GM23248 (cell line): ENCODE measurements at places on chromosomes 4 and X.
A peak's percentile ranks its signal among the peaks of the same experiment; 100 is the strongest.

GRCh38 chr4:6241062-6241845, 28.4 kb upstream of the WFS1 start:
- no peak for DNase-seq

- DNase-seq, result peak; percentile 49
These were observed 21.1 kb upstream of the PAPSS1 start for GRCh38 chr4:107740950-107741701.

DNA sequence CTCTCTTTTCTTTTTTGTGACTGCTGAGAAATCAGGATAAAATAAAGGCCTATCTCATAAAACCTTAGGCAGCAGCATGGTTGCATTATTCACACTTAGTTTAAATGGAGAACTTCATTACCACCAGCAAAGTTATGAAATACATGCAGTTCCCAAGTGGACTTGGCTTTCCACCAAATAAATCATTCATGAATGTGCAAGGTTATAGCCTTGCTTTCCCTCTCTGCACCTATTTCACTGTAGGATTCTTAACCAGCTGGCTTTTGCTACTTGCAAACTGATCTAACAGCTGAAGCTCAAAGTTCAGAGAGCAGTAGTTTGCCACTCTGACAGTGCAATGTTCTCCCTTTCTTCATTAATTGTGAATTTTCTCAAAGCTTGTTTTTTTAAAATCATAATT, 140.1 kb upstream of the SMIM31 start:
- DNase-seq, result no peak

GRCh38 chrX:41912923-41913322, 10.4 kb downstream of the CASK start:
- peak; percentile 15 for DNase-seq

DNA sequence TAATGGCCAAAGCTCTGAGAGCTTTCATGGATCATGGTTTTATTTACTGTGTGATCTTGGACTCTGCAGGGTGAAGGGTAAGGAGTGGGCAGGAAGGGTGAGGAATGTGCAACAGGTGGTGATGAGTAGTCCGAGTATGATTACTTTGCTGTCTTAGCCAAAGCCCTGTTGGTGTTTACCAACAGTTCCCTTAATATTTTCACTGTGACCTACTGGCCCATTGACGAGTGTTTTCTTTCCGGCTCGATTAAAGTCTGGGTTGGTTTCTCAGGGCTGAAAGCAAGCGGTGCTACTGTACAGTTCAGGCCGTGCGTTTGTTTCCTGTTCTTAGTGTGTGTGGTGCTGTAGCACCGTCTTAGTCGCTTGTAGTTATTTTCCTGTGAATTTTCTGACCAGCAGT, 2.6 kb downstream of the ARHGAP24 start:
- peak; percentile 59 for DNase-seq
